ENCODE measurements at places on chromosomes 12 and 14.
A peak's percentile ranks its signal among the peaks of the same experiment; 100 is the strongest.

DNA sequence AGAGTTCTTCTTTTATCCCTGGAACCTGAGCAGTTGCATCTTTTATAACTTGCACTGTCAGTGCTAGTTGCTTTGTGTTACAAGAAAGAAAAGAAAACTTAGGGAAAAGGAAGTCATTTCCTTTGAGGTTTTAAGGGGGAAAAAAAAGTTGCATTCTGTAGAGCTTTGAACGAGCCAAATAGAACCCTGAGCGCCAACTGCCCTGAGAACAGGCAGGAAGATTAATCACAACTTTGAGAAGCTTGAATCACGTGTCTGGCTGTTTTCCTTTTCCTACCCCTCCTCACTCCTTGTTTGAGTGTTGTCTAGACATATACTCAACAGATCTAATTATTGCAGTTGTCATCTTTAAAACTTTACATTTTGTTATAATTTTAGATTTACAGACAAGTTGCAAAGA lies 12.5 kb downstream of the PCNX1 start:
- no peak for DNase-seq

GRCh38 chr12:43969882-43970281 lies 134.0 kb downstream of the TMEM117 start:
- DNase-seq: no peak

DNA sequence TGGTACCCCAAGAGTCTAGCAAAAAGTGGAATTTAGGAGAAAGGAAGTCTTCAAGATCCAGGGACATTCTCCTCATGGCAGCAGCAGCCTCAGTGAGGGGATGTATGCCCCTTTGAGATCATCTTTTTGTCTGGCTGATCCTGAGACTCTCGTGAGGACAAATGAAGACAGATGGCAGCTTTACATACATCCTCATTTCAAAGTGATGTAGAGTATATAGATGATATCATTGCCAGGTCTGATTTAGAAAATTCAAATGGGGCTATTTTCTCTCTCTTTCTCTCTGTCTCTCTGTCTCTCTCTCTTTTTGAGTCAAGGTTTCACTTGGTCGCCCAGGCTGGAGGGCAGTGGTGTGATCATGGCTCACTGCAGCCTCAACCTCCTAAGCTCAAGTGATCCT lies 61.5 kb downstream of the E2F7 start:
- no peak for DNase-seq

DNA sequence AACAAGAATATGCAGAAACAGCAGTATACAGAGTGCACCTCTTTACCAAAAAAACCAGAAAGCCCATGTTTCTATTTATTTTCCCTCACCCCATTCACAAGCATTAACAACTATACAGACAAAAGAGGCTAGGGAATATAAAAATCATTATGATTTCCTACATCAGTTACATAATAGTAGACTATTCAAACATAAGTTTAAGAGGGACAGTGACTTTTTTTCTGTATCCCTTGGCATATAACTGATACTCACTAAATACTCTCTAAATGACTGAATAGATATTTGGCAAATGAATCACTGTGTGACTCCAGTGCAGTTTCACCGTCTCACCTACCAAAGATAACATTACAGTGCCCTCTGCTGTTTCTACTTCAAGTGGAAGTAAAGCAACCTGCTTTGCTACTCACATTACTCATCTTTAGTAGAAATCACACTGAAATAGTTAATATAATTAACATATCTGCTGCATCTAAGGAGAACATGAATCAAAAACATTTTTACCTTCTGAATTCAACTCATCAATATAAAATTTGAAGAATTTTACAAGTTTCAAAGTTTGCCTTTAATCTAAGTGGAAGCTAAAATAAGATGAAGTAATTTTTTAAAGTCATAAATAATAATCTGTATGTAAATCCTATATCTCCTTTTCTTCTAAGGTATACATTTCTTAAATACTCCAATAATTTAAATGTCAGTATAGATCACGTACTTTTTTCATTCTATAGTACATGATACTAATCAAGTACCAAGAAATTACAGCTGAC lies 103.8 kb downstream of the OSBPL8 start:
- no peak for DNase-seq

- peak; percentile 69 for DNase-seq
Observed at GRCh38 chr12:24561882-24562770, 386.8 kb downstream of the BCAT1 start.

DNA sequence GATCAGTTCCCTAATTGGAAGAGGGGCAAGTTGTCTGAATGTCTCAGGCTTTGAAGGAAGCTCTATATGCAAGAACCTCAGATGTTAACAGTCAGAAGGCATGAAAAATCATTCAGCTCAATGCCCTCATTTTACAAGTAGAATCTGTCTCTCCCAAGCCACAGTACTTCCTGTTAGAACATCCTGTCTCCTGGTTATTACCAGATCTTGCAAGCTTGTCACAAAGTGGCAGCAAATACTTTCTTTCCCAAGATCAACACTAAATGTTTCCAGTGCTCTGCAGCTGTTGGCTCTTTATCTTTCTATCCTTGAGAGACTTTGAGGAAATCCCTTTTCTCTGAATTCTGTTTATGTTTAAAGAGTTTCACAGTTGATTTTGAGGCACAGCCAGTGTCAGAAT lies 235.5 kb downstream of the AKAP6 start:
- DNase-seq: no peak

- no peak for DNase-seq
Observed at GRCh38 chr12:88624911-88625310, 44.6 kb upstream of the KITLG start.

DNA sequence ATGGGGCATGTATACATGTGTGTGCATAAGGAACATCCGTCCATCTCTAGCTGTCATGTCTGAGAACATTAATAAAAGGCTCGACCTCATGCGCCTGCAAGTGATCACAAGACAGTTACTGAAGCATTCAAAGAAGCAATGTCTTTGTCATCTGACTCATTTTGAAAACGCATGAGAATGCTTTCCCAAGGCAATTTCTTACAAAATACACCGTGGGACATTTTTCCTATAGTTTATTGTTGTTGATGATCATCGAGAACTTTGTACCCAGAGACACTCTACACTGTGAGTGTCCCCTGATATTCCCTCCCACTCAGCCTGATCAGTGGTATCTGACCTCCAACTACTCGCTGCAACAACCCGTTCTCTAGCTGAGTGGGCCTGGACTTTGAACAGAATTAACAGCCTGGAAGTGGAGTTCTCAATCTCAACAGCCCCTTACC lies 68.1 kb downstream of the ETV6 start:
- no peak for DNase-seq

- DNase-seq: no peak
Observed at GRCh38 chr12:14283489-14284144, 81.9 kb upstream of the ATF7IP start.

DNA sequence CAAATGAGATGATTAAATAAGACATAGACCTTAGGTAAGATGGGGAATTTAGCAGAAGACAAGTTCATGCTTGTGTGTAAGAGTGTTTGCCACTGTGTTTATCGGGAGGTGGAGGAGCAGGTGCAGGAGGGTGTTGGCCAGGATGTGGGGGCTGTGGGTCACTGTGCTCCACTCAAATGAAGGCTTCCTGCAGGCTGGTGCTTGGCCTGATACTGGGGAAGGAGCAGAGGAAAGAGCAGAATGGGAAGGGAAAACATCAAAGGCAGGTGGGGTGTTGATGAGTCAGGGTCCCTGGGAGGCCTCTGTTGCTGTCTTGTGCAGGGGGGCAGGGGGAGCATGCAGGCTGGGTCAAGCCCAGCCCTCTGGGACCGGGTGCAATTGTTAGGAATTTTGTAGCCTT lies 126.5 kb downstream of the TSPAN9 start:
- DNase-seq: no peak

DNA sequence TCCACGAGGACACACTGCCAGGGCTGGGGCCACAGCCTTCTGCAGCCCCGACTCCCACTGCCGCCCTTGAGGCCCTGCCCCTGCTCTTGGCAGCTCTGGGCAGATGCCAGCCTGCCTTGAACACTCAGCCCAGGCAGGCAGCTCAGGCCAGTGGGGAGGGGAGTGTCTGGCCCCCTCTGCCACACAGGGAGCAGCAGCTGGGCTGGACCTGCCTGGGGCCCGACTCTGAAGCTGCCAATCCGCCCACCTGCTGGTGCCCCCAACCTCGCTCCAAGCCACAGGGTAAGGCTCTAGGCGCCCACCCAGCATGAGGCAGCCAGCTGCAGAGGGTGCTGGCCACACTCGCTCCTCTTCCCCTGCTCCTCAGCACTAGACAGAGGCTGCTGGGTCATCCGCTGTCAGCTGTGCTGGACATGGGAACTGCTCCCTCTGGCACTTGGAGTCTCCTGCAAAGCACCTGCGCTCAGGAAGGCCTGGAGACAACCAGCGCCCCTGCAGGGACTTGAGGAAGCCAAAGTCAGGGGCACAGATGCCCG lies 24.6 kb upstream of the NUDT14 start:
- DNase-seq: no peak

GRCh38 chr12:103909811-103910210 lies 20.4 kb upstream of the HSP90B1 start:
- DNase-seq: no peak

DNA sequence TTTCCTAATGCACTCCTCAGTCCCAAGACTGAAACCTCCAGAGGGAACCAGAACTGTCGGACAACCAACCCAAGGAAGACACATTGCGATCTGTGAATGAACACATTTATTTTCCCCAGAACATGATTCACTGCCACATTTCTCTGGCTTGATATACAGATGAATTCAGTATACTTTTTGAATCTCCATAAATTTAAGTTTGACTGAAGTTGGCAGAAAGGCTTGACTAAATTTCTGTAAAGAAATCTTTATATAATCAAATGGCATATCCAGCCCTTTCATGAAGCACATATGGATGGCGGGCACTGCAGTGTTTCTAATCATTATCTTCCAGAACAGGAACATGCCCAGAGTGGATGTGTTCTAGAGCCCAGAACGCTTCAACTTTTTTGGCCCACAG lies 56.7 kb downstream of the DCAF5 start:
- no peak for DNase-seq
